ENCODE measurements at places on chromosomes 3 and 15.

DNA sequence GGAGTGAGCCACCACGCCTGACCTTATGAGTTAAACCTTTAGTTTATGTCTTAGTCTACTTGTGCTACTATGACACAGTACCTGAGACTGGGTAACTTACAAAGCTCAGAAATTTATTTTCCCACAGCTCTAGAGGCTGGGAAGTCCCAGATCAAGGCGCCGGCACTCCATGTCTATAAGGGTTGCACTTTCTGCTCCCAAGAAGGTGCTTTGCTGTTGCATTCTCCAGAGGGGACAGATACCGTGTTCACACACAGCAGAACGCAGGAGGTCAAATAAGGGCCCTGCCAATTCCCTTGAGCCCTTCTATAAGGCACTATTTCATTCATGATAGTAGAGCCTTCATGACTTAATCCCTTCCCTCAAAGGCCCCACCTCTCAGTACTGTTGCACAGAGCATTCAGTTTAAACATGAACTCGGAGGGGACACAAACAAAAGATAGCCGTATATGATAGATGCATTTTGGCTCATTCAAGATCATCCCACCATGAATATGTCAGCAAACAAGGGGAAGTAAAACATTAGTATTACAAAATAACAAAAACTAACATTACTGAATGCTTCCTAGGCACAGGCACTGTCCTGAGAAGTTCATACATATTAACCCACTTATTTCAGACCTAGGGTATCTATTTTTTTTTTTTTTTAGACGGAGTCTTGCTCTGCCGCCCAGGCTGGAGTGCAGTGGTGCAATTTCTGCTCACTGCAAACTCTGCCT, 26.5 kb downstream of the PLA1A start:
- no peak for DNase-seq

DNA sequence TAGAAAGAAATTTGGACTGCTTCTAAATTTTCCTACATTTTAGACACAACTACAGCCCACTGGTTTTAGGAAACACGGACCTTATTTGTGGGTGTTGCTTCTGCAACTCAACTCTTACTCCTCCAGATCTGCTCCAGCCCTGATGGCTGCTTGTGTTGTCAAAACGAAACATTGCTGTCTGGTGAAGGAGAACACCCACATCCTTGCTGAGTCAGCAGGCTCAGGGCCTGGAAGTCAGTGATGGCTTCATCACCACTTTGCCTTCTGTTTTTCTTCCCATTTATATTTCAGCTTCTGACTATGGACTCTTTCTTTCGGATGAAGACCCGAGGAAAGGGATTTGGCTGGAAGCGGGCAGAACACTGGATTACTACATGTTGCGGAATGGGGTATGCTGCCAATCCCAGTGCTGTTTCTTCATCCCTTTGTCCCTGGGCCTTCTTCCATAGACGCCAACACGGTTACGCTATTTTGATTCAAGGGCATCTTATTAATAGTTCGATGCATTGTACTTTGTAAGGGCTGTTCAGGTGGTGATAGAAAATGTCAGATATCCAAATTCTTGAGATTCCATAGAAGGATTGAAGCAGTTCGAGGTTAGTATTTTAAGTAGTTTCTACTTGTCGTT, 392.6 kb upstream of the TPM1 start:
- DNase-seq, result no peak

- DNase-seq, result no peak
These were observed 414.7 kb downstream of the ZBTB20 start for GRCh38 chr3:114732353-114732752.

GRCh38 chr15:40978141-40978540, 24.9 kb downstream of the CHAC1 start:
- no peak for DNase-seq

DNA sequence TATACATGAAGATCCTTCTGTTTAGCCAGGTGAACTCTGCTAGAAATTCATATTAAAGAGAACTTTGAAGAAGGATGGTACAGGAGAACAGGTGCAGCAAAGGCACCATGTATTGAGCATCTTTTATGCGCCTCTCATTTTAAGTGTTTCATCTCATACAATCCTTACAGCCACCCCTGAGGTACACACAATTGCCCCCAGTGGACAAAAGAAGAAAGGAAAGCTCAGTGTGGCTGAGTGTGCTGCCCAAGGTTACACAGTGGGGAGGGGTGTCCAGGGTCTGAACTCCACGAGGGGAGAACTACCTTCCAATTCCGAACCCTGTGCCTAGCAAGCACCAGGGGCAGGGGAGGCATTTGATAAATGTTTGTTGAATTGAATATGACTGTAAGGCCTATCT, 98.6 kb downstream of the MECOM start:
- no peak for DNase-seq

DNA sequence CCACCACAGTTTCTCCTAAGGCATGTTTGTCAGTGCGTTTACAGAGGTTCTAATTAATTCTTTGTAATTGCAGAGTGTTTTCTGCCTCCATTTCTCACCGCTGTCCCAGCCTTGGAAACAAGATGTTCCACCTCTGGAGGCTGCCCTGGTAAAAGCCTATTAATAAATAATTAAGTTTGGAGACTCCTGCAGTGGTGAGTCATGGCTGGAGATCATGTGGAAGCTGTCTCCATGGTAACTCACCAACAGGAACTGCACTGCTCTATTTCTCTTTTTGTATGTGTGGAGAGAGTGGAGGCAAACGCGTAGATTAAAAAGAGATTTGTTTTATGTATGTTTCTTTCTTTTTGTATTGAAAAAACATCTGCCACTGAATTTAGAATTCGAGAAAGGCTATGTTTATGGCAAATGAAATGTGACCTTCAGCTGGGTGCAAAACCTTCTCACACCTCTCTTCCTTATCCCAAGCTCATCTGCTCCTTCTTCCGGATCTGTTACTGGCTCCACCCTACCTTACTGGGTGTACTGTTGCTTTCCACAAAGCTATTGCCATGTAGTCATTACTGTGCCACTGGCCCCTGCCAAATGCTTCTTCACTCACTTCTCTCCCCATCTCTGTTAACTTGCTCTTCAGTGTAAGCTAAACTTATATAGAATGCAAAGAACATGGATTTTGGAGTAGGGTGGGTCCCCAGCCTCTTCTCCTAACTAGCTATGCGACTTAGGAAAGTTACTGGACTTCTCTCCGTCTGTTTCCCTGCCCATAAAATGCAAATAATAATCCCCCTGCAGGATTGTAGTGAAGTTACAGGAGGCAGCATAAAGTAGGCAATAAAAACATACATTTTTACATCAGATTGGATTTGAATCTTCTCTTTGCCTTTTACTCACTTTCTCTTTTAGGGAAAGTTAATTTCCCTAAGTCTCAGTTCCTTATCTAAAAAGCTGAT, 778.5 kb downstream of the NTRK3 start:
- DNase-seq, result no peak

DNA sequence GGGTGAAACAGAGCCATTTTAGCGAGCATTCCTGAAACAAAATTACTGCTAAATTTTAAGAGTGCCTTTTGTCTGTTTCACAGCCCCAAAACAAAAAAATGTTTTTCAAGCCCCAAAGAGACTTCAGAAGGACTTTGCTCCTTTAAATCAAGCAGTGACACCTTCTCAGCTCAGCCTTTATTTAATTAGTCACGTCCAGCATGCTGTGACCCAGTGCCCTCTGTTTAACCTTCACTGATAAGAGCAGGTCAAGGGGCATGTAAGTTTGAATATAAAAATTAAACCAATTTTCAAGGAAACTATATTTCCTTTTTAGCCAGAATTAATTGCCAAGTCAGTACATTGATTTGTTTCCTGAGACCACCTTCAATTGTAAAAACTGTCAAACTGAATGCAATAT, 40.6 kb downstream of the ISL2 start:
- no peak for DNase-seq

DNA sequence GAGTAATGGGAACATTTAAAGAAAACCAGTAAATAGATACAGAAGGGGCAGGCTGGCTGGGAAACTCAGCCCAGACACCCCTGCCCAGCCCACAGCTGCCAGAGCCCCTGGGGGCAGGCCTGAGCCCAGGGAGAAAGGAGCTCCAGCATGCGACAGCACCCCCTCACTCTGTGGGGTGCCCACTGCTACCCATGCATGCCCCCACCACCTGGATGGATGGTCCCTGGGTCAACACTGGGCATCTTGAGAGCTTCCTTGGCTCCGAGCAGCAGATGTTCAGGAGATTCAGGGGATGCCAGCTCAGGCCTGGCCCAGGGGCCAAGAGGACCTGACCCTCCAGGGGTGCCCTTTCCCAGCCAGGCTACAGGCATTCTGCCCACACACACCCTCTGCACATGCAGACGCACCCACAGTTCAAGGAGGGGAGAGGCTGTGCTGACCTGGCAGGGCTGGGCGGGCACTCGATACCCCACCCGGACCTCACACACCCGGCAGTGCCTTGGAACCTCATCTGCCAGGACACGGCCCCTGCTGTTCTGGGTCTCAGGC, 31.5 kb downstream of the PTH1R start:
- no peak for DNase-seq

DNA sequence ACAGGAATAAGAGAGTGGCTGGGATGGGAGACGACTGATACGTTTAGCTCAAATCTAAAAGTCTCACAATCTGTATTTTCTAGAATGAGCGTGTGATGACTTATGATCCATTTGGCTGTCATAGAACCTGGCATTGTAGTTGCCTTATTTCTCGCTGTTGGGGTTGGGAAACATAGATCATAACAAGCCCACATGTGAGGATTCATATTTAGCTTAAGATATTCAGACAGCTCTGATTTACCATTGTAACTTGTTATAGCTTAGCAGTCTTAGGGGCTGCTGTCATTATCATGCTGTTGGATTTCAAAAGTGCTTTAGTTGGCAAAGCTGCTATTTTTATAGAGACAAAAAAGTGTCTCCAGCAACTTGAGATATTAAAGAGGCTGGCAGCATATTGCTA, 871.3 kb downstream of the ZPLD1 start:
- no peak for DNase-seq

- no peak for DNase-seq
These were observed 115.0 kb upstream of the ABHD17C start for GRCh38 chr15:80580106-80580505.
